ENCODE measurements at places on chromosomes 12 and 14.
A peak's percentile ranks its signal among the peaks of the same experiment; 100 is the strongest.

GRCh38 chr12:109681986-109682707 lies 31.5 kb upstream of the FAM222A start:
- DNase-seq: no peak

DNA sequence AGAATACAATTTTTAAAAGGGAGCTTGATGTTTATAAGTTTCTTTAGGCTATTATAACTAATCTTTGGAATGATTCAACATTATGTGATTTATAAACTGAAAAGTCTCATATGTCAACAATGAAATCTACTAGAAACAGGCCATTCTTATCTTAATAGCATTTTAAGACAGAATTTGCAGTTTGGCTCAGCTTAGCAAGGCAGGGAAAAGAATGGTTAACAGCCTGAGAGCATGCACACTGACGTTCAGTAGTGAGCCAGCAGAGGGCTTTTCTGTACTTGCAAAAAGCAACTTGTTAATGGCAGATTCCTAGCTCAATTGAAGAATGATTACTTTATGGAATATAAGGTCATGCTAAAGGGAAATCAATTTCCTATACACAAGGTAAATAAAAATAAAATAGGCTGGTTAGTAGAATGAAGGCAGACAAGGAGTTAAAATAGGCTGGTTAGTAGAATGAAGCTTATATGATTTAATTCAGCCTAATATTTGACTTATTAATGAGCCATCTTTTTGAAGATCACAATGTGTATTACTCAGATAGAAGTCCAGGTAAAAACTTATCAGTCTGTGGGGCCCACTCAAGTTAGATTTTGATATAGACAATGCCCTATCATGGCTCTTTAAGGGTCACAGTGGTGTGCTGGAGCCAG lies 95.9 kb downstream of the OTOGL start:
- no peak for DNase-seq

DNA sequence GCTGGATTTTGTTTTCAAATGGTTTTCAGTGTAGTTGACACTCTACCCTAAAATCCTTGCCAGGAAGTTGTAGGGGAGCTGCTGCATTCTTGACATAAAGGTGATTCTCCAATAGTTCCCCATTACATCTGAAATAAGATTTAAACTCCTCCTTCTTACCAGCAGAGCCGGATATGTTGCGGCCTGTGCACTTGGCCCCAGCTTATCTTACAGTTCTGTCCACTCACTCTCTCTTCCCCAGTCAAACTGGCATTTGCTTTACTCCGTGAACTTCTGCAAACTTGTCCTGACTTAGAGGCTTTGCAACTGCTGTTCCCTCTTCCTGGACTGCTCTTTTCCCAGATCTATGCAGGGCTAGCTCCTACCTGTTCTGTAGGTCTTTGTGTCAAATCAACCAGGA lies 929.5 kb downstream of the VRK1 start:
- no peak for DNase-seq

GRCh38 chr14:83850092-83850491 lies 1679.9 kb upstream of the FLRT2 start:
- no peak for DNase-seq

DNA sequence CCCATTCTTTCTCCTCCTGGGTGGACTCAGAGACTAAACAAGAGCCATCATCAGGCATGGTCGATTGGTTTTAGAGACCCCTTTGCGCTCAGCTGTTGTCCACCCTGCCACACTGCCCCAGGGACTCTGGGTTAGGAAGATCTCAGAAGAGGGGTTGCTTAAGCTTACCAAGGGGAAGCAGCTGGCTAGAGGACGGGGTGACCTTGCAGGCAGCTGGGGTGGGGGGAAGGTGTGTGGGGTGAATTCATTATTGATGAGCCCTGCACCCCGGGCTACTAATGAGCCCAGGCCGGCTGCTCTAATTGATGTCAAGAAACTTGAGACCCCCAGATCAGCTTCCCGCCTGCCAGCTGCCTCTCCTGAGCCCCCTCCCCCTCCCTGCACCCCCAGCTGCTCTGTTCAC lies 8.7 kb upstream of the ZNF385A start:
- no peak for DNase-seq

- no peak for DNase-seq
Observed at GRCh38 chr14:56357428-56357827, 222.2 kb upstream of the TMEM260 start.

- no peak for DNase-seq
Observed at GRCh38 chr12:113940357-113941207, 25.5 kb downstream of the RBM19 start.

DNA sequence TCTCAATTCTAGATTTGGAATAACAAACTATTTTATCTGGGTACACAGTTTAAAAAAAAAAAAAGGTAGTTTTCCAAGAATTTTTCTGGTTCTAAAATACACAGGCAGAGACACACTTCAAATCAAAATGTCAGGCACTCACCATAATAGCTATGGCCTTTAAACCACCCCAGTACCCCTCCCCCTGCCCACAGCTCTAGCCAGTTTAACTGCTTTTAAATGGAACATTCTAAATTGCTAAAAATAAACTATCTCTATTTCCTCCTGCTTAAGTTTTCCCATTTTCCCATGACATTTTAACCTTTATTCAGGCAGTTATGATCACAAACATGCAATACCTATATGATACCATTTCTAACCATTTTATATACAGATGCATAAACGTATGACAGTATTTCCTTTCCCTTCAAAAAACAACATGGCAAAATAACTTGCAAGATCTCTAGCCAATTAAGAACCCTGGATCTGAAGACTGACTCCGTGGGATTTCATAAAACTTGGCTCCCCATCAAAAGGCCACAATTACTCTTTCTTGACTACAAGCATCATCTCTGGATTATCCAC lies 46.3 kb downstream of the PPP2R5E start:
- no peak for DNase-seq

DNA sequence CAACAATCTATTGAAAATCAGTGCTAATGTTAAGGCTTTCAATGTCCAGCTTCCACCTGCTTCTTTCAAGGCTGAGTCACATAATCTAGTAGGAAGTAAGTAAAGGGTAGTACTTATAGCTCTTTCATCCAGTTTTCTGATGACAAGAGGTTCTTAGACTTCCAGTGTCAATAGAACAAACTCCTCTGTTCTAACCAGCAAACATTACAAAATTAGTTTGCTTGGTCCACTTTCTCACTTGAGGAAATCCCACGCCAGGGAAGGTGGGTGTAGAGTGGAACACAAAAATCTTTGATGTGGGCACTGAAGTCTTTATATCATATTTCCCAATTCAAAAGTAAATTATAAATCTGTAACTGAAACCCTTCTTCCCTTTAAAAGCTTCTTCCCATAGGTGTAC lies 2.6 kb downstream of the NPC2 start:
- DNase-seq: no peak

- no peak for DNase-seq
Observed at GRCh38 chr12:68231229-68231628, 5.6 kb upstream of the IL26 start.

DNA sequence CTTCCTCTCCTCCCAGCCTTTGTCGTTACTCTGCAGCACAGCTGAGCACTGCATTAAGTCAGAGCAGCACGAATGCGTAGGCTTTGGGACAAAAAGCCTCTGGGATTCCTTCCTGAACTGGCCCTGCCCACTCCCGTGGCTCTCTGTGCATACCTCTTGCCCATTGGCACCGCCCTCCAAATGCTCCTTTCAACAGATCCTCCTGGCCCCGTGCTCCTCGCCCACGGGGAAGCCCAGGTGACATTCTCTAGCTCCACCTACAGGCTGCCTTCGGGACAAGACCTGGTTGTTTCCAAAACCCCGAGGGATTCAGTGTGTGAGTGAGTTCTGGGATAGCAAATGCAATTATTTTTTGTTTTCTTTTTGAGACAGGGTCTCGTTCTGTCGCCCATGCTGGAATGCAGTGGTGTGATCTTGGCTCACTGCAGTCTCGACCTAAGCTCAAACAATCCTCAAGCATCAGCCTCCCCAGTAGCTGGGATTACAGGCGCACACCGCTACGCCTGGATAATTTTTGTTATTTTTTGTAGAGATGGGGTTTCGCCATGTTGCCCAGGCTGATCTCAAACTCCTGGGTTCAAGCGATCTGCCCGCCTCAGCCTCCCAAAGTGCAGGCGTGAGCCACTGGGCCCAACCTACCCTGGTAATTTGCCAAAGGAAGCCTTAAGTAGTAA lies 17.9 kb upstream of the TDRD9 start:
- DNase-seq: peak; percentile 77

DNA sequence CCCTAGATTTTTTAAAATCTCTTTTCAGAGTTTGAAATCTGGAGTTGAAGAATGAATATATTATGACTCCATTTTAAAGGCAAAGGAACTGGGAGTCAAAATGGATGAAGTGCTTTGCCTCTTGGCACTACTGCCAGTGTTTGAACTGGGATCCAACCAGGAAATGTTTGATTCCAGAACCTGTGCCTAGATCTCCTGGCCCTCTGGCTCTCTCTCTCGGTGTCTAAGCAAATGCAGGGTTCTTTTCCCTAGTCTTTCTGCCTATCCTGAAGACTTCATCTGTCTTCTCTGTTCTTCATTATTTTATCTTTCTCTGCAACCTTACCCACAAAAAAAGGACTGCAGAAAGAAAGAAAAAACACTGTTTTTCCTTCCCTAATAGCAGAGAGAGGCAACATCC lies 17.0 kb downstream of the BTG1 start:
- no peak for DNase-seq

Data from activated T-cell treated with anti-CD3 and anti-CD28 coated beads, Interleukin-2, amount 50 U/mL, for 24 hours (primary cell).